ENCODE measurements at places on chromosomes 3 and 15.
A peak's percentile ranks its signal among the peaks of the same experiment; 100 is the strongest.

DNA sequence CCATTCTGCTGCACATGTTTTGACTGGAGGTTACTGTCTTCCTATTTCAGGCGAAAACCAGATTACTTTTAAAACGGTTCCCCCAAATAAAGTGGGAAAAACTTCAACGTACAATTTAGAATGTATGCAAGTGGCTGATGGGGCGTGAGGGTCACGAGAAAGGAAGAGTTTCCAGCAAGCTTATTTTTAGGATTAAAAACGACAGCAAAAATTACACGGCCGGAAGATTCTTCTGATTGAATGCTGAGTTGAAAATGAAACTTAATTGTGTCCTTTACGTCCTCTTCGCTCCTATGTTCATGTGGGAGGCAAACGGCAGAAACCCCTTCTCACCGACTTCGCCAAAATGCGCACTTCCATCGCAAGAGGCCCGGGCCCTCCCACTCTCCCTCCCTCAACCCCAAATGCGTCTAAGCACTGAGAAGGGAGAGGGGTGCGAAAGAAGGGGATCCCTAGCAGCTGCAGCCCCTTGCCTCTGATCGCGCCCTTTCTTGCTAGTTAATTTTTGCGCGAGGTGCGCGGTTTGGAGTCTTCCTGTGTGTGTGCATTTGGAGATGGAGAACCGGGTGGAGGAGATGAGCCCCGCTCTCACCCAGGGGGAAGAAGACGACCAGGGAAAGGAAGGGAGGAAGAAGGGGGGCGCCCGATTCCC lies 656 bp downstream of the CD47 start:
- peak; percentile 54 for DNase-seq

DNA sequence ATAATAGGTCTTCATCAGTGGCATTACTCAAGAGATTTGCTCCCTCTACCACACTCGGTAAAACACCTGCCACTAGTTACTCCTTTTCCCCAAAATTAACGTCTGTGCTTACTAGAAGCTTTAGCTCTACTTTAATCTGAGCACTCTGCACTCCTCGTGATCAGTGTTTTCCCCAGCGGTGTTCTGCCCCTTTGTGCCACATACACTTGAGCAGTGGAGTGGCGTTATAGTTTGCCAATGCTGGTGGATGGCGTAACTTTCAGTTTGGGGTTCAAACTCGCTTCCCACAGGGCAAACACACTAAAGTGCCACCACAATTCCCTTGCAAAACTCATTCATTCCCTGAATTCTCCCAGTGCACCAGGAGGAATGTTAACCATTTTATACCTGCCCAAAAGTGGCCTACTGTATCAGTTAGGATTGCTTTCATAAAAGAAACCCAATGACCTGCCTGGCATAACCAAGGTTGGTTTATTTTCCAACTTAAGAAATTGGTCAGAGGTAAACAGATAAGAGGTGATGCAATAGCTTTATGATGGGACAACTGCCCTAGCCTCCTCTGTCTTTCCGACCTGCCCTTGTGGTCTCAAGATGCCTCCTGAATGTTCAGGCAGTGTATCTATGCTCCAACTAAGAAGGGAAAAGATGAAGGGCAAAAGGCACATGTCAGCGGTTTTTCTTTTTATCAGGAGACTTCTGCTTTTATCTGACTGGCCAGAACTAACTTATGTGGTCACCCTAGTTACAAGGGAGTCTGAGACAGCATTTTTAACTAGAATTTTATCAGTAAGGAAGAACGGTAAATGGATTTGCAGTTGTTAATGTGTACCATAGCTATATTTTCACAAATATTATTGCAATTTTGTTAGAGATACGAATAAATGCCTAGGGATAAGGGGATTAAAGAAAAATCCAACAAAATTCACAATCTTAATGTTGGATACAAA lies 83.9 kb downstream of the FSIP1 start:
- no peak for DNase-seq

DNA sequence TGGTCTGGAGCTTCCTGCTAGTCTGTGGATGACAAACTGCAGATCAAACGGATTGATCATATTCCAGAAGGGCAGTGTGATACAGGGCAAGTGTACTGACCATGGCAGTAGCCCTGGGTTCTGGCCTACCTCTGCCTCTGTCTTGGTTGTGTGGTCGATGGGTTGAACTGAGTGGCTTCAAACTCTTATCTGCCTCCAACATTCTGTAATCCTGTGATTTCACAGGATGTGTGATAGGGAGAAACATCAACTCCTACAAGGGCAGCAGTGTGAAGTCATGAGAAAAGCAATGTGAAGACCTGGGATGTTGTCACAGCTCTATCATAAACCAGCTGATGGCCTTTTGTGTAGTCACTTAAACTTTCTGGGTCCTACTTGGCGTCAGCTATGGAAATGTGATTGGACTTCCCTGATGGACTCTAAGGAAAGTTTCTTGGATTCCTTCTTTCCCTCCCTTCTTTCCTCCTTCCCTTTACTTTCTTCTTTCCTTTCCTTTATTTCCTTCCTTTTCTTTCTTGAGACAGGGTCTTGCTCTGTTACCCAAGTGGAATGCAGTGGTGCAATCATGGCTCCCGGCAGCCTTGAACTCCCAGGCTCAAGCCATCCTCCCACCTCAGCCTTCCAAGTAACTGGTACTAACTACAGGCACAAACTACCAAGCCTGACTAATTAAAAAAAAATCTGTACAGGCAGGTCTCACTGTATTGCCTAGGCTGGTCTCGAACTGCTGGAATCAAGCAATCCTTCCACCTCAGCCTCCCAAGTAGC lies 114.8 kb downstream of the BBX start:
- no peak for DNase-seq

- no peak for DNase-seq
Observed at GRCh38 chr3:139611528-139611927, 66.2 kb downstream of the NMNAT3 start.

DNA sequence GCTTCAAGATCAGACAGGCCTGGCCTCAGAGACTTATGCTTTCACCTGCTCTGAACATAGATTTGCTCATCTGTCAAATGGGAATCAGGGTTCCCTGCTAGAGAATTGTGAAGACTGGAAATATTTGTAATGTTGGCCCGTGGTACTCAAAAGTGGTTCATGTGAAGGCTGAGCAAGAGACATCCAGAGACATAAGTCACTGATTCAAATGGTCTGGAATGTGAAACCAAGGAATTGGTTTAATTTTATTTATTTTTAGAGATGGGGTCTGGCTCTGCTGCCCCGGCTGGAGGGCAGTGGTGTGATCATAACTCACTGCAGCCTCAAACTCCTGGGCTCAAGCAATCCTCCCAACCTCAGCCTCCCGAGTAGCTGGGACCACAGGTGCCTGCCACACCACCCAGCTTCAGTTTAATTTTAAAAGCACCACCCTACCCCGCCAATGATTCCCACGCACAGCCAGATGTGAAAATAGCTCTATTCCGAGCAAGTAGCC lies 60.1 kb downstream of the DAPK2 start:
- no peak for DNase-seq

- no peak for DNase-seq
Observed at GRCh38 chr3:113839551-113839950, 963 bp downstream of the GRAMD1C start.

GRCh38 chr3:23356169-23356568 lies 153.0 kb downstream of the UBE2E2 start:
- DNase-seq: no peak

GRCh38 chr3:124563376-124563775 lies 166.9 kb upstream of the UMPS start:
- DNase-seq: no peak

- DNase-seq: no peak
Observed at GRCh38 chr15:81384891-81385720, 11.1 kb upstream of the TMC3 start.

- no peak for DNase-seq
Observed at GRCh38 chr3:79230266-79230665, 537.5 kb downstream of the ROBO1 start.

DNA sequence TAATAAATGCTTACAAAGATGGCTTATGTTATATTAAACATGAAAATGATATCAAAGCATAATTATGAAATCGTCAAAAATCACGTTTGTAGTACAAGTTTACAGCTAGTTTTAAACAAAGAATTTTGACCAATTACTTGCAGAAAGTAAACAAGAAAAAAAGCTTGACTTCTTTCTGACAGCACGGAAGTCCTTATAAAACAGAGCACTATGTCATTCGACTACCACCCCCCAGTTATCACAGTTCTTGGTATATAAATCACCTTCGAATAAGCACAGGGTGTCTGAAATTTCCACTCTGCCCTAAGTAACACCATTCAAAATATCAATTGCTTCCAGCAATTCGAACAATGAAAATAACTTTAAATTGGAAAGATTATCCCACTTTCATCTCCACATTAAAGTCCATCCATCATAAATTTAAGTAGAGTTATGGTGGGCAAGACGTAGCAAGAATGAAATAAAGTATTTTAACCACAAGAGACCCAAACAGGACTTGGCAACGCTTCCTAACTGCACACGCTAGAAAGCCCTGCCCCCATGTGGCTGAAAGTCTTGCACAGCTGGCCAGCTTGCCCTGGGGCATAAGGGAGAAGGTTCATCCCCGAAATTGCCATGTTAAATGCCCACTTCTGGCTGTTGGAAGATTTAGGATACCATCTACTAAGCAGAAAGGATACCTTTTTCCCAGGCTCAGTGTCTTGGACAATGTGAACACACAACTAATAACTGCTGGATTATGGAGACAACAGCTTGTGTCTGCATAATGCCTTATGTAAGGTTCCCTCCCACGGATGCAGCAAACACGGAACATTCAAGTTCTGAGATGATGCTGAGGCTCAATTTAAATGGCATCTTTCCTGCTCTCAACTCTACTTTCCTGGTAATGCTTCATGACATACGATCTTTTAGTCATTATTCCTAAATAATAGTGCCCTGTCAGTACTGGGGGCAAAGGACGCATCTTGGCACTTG lies 116.4 kb upstream of the TJP1 start:
- no peak for DNase-seq

GRCh38 chr3:122628567-122628966 lies 51.1 kb downstream of the PARP15 start:
- no peak for DNase-seq

DNA sequence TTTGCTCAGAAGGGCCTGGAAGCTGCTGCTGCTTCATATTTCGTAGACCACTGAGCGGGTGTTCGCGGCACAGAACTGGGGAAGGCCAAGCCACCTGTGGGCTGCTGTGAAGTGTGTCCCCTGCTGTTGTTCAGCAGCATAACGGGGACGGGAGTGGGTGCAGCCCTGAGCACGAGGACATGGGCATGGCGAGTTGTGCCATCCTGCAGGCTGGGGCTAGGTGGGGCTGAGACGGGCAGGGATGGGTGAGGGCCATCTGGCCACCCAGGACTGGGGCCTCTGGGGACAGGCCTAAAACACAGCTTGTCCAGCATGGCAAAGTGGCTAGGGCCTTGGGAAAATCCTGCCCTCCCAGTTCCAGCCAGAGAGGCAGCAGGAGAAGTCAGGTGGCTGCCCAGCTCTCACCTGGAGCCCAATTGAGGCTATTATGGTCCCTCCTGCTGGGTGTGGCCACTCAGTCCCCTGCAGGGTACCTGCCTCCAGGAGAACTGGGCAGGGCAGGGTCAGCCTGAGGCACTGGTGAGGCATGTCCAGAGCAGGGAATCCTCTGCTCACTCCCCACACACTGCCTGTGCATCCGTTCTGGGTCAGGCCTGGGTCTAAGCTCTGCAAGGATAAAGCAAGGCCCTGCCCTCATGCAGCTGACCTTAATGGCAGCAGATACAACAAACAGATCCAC lies 29.5 kb downstream of the CFAP100 start:
- DNase-seq: no peak
